ENCODE measurements at places on chromosomes 3 and 15.

DNA sequence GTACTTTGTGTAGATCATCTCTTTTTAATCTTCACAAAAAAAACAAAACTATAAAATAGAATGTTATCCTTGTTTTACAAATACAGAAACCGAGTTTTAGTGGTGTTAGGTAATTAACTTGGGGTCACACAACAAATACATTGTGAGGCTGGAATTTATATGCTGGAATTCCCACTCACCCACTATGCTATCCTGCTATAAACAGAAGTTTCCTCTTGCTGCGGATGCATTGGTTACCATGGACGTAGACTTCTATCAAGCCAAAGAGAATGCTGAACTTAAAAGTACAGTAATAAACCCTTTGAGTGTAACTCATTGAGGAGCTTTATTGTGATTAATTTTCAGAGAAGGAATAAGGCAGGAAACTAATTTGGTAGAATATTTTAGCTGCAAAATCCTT lies 9.2 kb downstream of the SNAP23 start:
- no peak for DNase-seq

DNA sequence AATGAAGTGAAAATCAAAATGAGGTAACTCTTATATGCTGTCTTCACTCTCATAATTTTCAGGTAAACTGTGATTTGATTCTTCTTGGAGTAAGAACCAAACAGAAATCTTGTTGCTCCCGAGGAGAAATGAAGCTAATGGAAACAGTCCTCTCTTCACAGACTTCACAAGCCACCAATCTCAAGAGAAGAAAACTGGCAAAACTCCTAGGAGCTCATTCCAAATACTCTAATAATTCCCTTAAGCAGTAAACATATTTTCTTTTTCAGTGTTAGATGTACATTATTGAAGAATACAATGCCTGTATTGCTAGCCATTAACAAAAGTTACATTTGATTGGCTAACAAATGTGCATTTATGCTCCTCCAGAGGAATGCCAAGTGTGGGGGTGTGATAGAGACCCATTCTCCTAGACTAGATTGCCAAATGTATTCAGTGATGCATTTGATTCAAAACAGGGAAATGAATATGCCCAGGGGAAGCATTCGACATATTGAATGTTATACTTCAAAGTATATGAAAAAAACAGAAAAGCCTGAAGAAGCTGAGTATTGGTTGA lies 11.8 kb upstream of the RIOX2 start:
- no peak for DNase-seq

- no peak for DNase-seq
These were observed 334.3 kb upstream of the CTDSPL start for GRCh38 chr3:37527361-37527760.

- no peak for DNase-seq
These were observed 244.3 kb downstream of the RPLP1 start for GRCh38 chr15:69696946-69697345.

- no peak for DNase-seq
These were observed 159.1 kb downstream of the AKAP13 start for GRCh38 chr15:85539491-85539890.

DNA sequence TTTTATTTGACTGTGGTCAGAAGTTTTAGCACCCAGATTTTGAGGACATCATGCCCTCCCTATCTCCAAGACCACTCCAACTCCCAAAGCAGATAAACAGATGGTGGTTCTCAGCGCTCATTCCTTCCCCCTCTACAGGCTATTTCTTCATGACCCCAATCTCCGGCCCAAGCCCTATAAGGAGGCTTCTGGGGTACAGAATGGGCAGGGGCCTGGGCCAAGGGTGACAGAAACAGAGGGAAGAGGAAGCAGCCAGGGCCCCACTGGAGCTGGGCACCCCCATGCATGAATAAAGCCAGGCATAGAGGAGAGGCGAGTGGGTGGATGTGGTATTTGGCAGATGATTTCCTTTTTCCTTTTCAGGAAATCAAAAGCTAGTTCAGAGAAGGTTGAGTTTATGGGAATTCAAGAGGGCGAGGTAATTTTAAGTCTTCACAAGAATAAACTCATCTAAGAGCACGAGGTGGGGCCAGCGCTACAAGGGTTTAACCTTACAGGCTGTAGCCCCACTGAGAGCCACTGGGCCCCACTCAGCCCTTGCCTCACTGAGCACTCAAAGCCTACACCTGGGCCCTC lies 104.8 kb upstream of the HERC1 start:
- no peak for DNase-seq

- no peak for DNase-seq
These were observed 11.0 kb downstream of the KCTD6 start for GRCh38 chr3:58502872-58503271.

- DNase-seq = no peak
These were observed 151.2 kb downstream of the SERPINI1 start for GRCh38 chr3:167886690-167887089.

DNA sequence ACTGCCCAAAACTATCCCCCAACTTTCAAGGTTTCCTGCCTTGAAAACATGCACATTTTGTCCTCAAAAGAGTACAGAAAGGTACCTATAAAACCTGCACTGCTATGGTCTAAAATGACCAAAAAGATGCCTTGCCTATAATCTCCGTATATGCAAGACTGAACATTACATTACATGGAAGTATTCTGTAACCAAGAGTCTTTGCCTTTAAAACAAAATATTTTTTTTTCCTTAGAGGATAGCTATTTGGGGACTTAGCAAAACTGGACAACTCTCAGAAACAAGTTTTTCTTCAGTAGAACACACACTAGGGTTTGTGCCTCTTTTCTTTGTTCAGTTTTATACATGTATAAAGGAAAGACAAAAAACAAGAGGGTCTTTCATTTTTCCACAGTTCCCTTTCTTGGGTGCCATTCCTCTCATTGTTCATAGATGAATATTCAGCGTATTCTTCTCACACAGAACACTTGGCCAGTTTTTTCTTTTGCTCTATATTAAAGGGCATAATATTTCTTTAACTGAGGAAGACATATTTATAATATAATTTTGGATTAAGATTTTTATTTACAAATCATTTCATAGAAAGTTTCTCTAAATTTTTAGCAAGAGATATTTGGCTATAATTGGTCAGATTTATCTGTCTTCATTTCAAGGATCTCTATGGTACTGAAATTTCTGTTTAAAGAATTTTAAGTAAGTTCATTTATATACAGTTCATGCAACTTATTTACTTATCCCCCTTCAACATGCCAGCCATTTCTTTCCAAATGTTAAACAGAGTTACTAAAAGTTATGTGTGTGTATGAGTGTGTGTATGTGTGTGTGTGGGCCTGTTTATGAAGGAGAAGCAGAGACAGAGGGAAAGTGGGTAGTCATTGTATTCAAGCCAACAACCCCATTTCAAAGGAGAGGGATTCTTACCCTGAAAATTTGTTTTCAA lies 142.6 kb downstream of the ZBTB20 start:
- no peak for DNase-seq
